Regular cardiac myocyte (primary cell): ENCODE measurements at places on chromosomes 6 and 20. TPM values are rescaled to one million over a fixed set of nuclear protein-coding genes. Genes with fewer than 3 reads are reported as not detected.

C4A gene
- total RNA-seq: 1.2 and 5.1 TPM in 2 replicates

SIRPB1 gene
- total RNA-seq: 0.19 and 2.5 TPM in 2 replicates

ZNF165 gene
- total RNA-seq: 0.38 and 0.56 TPM in 2 replicates

TBCC gene
- total RNA-seq: 29.9 and 42.6 TPM in 2 replicates

BEND3 gene
- 1.4 and 2.5 TPM in 2 replicates for total RNA-seq

PTCHD4 gene
- total RNA-seq: 0.96 and 7.0 TPM in 2 replicates

PCK1 gene
- total RNA-seq: not detected in 2 replicates

DTNBP1 gene
- 3.7 and 8.1 TPM in 2 replicates for total RNA-seq

PSMB9 gene
- total RNA-seq: 35.2 and 52.9 TPM in 2 replicates
